WTC11 (cell line): ENCODE measurements at places on chromosomes 3 and 15. TPM values are rescaled to one million over a fixed set of nuclear protein-coding genes. Genes with fewer than 3 reads are reported as not detected.

CLDN16 gene
- not detected in 3 replicates for total RNA-seq

UPK1B gene
- 0.18 to 0.42 TPM (median 0.41 TPM) in 3 replicates for total RNA-seq

DNA sequence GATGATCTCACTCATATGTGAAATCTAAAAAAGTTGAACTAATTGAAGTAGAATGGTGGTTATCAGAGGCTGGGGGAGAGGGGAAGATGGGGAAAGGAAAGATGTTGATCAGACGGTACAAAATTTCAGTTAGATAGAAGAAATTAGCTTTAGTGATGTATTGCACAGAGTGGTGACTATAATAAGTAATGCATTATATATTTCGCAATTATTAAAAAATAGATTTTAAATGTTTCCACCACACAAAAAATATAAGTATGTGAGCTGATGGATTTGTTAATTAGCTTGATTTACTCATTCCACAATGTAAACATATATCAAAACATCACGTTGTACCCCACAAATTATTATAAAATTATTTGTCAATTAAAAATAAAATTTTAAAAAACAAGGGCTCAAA, 8.1 kb downstream of the SUMF1 start:
- no peaks in the 10 kb centered on the region for H3K4me1 ChIP-seq
- no peak overlapping the region for H3K4me3 ChIP-seq
- H3K27ac ChIP-seq: no peak overlapping the region
- H3K27me3 ChIP-seq: no peaks in the 10 kb centered on the region

- H3K27me3 ChIP-seq: no peaks in the 10 kb centered on the region
- no peaks in the 10 kb centered on the region for H3K36me3 ChIP-seq
- no peak for DNase-seq
- H3K4me3 ChIP-seq: no peak overlapping the region
- H3K4me1 ChIP-seq: 0 out of 2 replicates have a peak, but pooled peaks cover under 1% of the 10 kb centered on the region
- no peak overlapping the region for H3K27ac ChIP-seq
Measured at GRCh38 chr3:27281671-27282150, 87.5 kb downstream of the NEK10 start.

DNA sequence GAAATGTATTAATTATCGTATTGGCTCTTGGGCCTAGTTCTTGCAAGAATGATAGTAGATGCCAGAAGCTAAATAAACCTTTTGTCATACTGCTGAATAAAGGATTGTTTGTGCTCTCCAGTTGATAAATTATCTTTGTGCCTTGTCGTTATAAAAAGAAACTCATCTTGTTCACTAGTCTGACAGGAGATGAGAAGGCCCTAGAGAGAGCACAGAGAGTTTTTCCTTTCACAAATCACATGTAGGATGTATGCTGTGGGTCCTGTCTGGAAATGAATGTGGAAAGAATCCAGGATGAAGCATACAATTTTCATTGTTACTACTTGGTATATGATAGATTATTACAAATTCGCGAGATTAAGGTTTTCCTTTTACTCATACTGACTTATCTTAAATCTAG, 113.0 kb downstream of the NLGN1 start:
- H3K4me3 ChIP-seq: no peak overlapping the region
- H3K27ac ChIP-seq: no peak overlapping the region
- no peaks in the 10 kb centered on the region for H3K4me1 ChIP-seq
- no peak for DNase-seq

HESX1 gene
- 4.5 to 5.6 TPM (median 4.8 TPM) in 3 replicates for total RNA-seq

KLHL40 gene
- total RNA-seq: not detected in 3 replicates

- no peak overlapping the region for H3K4me3 ChIP-seq
- DNase-seq: no peak
- H3K36me3 ChIP-seq: no peaks in the 10 kb centered on the region
- H3K4me1 ChIP-seq: peaks cover 5% of the 10 kb centered on the region
- no peak overlapping the region for H3K27ac ChIP-seq
- no peaks in the 10 kb centered on the region for H3K27me3 ChIP-seq
Measured at GRCh38 chr3:114350690-114351089, 56.9 kb downstream of the TIGIT start.

DNA sequence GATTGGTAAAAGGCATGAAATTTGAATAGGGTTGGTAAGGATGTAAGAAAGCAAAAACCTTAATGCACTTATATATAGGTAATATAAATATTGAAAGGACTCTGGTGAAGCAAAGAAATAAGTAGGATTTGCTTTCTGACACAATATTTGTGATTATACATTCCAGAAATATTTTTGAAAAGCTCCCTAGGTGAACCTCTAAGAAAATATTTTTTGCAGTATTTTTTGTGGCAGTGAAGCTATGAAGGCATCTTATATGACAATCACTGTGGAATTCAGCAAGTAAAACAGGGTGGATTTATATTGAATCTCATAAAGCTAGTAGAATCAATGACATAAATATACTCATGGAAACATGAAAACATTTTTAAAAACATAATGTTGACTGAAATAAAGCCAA, 119.6 kb upstream of the EPHA3 start:
- no peak for DNase-seq
- no peaks in the 10 kb centered on the region for H3K27me3 ChIP-seq
- no peaks in the 10 kb centered on the region for H3K4me1 ChIP-seq
